Stimulated activated CD4-positive, alpha-beta T cell treated with anti-CD3 and anti-CD28 coated beads, TNF-alpha, amount 100 ng/mL, for 1 hour (primary cell): ENCODE measurements at places on chromosomes 5 and 9.

DNA sequence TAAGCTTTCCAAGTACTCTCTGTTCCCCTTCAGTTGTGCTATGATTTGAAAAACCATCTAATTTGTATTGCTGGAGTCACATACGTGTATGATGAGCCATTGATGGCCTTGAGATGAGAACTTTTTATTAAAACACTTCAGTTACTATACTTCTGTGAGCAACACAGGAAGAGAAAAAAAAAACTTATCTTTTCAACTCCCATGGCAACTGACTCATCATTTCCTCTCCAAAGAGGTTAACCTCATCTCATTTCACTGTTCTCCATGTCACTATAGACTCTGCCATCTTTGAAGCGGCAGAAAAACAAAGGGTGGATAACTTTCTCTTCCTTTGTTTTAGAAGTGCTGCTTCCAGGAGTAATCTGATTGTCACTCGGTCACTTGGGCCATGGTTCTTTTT is 104.3 kb upstream of the PCSK1 start:
- peak; percentile 0 for DNase-seq

GRCh38 chr9:123643518-123643917 is 286.4 kb downstream of the DENND1A start:
- DNase-seq, result no peak

DNA sequence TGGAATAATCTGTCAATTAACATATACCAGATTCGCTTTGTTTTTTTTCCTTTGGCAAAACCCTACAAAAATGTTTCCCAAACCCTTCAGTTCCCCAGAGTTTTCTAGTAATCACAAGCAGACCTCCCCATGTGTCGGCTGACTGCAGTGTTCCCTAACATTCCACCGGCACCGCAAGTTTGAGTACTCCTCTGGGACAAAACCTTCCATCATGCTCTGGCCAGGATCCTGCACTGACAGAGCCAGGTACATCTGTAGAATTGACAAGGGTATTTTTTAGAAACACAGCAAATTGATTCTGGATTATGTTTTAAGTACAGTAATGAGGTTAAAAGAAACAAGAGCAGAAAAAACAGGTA is 174.7 kb downstream of the GAS1 start:
- DNase-seq, result no peak

GRCh38 chr9:136962163-136962562 is 10.1 kb downstream of the LCN12 start:
- no peak for DNase-seq

DNA sequence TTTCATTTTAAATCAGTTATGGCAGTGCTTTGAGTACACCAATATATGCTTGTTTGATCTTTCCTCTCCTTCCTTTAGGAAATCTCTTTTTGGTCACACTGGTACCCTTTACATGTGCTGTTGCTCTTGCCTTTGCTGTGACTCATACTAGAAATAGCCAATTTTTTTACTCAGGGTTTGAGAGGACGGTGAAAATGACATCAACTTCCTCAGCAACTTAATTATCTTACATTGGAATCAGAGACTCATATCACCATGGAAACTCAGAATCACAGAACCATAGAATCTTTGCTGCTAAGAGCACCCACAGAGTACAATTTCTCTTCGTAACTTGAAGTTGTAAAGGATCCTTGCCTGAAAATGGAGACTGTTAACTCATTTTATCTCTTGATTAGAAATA is 13.8 kb upstream of the ZNF300 start:
- DNase-seq, result no peak

- DNase-seq, result no peak
Observed at GRCh38 chr9:99579964-99580363, 241.7 kb upstream of the NR4A3 start.

DNA sequence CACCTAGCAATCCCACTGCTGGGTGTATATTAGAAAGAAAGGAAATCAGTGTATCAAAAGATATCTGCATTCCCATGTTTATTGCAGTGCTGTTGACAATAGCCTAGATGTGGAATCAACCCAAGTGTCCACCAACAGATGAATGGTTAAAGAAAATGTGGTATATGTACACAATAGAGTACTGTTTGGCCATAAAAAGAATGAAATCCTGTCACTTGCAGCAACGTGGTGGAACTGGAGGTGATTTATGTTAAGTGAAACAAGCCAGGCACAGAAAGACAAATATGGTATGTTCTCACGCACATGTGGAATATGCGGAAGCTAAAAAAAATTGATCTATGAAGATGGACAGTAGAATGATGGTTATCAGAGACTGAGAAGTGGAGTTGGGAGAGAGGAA is 221.6 kb upstream of the DAP start:
- DNase-seq, result no peak

GRCh38 chr9:104078596-104078995 is 15.5 kb upstream of the SMC2 start:
- no peak for DNase-seq

DNA sequence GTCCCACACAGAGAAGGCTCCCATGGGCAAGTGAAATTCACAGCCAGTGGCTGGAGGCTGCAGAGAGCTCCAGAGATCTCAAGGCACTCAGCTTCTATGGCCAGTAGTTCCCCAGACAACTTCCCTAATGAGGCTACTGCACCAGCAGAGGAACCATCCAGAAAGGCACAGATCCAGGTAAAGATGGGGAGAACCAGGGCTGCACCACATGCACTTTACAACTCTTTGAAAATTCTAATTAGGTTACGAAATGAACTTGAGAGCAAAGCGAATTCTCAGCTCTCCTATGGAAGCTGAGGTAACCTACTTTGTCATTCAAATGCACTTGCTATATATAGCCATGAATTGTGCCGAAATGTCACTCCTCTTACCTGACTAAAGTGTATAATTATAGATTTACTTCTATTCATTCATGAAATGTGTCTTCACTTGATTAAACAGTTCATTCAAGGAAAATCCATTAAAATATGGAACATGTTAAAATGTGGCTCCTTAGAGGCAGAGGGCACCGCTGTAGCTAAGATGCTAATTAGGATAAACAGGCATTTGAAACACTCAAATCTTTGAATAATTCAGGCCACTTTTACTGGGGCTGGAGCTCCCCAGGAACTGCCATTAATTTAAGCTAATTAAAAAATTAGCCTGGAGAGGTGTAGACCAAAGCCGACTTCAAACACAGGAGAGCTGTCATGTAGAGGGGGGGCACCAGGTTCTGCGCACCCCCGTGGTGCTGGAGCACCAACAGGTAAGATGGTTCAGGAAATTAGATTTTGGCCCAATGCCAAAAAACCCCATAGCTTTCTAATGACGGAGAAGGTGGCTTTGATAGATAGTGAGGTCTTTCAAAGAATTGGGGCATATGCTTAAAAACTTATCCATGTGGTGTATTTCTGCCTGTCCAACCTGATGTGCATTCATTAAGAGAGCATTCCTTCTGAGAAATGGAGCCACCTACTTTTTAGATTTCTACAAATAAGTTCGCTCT is 204.1 kb downstream of the GABBR2 start:
- no peak for DNase-seq

DNA sequence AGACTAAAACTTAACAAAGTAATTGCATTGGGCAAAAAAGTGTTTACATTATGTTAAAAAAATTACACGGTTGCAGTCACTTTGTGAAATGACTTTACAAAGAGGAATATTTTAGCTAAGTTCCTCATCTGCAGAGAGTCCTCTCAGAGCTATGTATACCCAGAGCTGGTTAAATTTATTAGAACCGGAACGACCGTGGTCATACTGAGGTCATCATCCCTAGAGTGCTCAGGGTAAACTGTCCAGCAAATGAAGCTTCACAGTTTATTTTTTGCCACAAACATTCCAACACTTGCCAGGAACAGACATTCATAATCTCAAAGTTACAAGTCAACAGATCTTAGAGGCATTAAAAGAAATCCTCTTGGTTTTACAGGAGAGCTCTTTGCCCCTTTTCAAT is 897 bp downstream of the ROPN1L start:
- no peak for DNase-seq

DNA sequence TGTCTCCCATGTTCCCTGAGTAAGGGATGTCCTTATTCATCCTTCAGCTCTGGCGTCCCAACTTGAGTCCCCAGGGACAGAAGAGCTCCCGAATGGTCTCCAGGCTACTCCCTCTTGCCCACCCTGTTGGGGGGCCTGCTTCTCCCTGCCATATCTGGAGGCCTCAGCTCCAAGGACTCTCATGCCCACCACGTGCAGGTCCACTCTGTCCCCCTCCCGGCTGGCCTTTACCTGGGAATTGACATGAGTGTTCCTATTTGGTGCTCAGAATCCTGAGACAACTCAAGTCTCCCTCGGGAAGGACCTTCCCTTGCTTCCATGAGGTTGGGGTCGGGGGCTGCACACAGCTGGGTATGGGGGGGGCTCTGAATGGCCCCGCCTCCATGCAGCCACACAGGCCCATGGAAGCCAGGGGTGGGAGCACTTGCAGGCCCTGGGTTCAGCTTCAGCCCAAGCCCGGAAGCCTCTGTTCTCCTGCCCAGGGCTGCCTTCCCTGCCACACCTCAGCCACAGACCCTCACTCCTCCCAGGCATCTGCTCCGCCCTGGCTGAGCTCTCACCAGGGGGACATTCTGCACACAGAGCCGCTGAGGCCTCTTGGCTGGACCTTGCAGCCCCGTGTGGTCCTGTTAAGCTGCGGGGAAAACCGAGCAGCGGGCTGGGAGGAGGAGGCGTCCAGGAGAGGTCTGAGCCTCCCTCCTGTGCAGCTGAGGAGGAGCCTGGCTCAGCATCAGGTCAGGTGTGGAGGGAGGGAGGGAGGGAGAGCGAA is 121.9 kb downstream of the PHF2 start:
- no peak for DNase-seq

GRCh38 chr5:154400678-154401077 is 45.1 kb upstream of the SAP30L start:
- DNase-seq, result no peak

DNA sequence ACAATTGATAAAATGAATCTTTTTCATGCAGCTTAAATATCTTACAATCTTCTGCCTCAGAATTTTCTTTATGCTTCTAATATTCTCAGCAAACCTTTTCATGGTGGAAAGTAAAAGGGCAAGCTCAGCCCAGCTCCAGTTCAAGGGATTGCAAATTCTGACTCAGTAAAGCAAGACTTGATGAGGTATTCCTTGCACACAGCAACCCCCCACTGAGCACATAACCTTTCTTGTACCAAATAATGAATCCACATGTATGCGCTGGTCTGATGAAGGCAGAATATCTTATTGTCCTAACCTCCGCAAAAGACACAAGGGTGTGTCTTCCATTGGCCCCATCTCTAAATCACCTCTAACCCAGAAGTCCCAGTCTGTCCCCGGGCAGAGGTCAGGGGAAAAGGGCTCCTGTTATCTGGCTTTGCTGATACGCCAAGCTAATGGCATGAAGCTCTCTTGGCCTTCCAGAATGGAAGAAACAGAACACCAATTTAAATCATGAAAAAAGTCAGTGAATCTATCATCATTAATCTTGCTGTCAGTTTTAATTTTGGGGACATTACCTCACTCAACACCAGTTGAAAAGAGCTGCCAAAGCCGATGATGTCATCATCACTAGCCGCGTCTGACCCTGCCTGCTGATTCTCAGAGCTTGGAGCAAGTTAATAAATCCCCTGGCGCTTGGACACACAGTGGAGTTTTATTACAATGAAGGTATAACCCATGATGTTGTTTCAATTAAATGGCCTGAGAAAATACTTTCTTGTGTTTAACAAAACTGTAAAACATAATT is 592.5 kb upstream of the CLINT1 start:
- DNase-seq, result no peak

DNA sequence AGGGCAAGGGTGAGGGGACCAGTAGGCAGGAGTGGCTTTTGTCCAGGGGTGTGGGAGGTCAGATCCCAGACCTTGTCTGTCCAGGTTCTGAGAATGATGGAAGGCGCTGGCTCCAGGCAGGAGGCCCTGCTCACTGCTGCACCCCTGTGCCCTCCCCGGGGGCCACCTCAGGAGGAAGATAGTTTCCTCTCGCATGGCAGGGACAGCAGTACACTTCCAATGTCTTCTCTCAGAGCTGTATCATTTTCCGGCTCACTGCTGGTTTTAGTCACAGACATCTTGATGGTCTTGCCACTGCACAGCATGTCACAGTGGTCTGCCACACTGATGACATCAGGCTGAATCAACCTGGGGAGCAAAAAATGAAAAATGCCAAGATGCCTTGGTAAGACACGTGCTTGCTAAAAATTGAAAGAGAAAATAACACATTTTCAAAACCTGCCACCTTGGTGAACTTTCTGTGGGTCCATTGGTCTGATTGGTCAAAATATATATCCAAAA is 3.3 kb upstream of the SLC6A3 start:
- no peak for DNase-seq

DNA sequence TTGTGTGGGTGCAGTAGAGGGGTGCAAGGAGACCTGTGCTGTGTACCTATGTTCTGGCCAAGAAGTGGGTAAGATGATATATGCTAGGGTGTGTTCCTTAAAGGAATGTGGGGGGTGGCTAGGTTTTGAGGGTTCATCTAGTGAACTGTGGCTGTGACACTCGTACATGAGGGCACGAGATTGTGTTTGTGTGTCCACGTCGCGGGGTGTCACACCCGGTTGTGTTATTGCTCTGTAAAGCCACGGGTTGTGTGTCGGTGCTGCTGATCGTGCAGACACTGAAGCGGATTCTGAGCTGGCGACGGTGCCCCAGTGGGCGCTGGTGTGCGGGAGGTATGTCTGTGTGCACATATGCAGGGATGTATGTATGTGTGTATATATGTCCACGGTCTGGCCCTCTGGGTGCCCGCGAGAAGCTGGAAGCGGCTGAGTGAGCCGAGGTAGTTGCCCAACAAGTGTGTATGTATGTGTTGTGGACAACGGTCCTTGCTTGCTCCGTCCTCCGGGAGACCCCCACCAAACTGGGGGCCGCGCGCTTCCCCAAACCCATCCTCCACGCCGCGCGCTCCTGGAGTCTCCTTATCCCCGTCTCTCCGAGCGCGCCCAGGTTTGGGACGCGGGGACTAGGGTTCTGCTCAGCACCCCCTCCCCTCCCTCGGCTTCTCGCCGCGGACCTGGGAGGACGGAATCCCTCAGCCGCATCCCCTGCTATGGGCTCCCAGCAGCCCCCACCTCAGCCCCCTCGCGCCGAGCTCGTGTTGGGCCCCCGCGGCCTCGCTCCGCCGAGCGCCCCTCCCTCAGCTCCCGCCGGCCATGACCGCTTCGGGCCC is 639 bp downstream of the PCDH1 start:
- no peak for DNase-seq

- DNase-seq, result no peak
Observed at GRCh38 chr9:31807574-31808256, 576.7 kb upstream of the ACO1 start.

DNA sequence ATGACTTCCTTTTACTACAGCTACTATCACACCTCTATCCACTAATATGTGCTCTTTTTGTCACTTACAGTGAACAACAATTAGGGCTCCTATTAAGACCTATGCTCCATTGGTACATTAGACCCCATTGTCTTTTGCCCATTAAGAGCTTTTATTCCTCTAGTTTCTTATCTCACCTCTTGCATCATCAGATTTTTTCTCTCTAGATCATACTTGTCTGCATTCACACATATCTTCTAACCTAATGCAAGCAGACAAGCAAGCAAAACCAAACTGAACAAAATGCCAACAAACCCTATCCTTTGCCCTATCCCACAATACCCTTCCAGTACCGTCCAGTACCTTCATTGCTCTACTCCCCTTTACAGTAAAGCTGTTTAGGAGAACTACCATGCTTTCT is 10.1 kb upstream of the RBM27 start:
- DNase-seq, result no peak

GRCh38 chr9:137836831-137837241 is 40.7 kb upstream of the CACNA1B start:
- DNase-seq, result no peak

- DNase-seq, result no peak
Observed at GRCh38 chr9:136773386-136774044, 9.2 kb upstream of the LCN15 start.
